Urinary bladder (tissue), 4 donors: ENCODE measurements at places on chromosomes 6 and 20. TPM values are rescaled to one million over a fixed set of nuclear protein-coding genes. Genes with fewer than 3 reads are reported as not detected.

DNA sequence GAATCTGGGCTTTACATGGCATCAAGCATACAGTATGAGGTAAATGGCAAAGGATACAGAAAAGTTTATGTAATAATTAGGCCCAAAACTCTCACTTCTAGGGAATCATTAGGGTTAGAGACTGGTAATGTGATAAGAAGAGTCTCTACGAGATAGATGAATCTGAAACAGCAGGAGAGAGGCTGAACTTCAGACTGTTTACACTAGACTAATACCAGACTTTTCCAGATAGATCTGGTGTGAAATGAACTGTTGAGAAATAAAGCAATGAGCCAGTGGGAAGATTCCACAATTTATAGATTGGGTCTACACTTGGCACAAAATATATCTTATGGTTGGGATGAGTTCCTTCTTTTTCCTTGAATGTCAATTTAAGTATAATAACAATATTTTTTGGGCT, 134.3 kb downstream of the MAN1A1 start:
- no peak for DNase-seq

- no peak for DNase-seq
Measured at GRCh38 chr6:137769797-137770362, 97.2 kb upstream of the TNFAIP3 start.

GRCh38 chr6:7939864-7940228, 29.3 kb upstream of the TXNDC5 start:
- DNase-seq = no peak

DNA sequence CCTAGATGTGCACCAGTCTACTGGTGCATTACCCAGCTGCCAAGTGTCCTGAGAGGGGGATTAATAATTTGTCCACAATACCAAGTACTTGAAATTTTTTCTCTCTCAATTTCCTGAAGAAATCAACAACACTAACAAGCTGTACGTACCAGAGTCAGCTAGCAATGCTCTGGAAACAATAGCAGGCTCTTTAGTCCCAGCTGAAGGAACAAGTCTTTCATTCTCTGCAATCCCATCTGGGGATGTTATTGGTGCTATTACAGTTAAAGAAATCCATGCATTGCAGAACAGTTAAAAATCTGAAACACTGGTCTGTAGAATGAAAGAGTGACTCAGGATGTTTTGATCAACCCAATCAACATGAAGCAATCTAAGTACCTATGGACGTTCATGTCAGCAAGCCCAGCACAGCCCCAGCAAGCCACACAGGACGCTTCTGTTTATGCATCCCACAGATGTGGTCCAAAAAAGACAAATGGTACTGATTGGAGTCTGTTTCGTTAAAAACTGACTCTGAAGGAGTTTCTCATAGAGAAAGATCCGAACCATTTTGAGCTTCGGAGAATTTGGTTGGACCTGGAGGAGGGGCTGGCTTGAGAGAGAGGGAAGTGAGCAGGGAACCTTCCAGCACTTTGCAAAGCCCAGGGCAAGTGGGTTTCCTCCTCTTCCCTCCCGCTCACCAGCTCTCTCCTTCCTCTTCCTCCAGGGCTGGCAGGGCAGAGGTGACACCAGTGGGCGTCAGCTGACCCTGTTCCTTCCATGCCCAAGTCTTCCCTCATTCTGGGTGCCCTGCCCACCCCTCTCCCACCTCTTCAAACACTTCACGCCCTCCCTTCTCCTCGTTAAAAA, 11.9 kb downstream of the PRR18 start:
- no peak for DNase-seq

- DNase-seq = no peak
Measured at GRCh38 chr6:138240476-138241245, 22.4 kb upstream of the PBOV1 start.

DNA sequence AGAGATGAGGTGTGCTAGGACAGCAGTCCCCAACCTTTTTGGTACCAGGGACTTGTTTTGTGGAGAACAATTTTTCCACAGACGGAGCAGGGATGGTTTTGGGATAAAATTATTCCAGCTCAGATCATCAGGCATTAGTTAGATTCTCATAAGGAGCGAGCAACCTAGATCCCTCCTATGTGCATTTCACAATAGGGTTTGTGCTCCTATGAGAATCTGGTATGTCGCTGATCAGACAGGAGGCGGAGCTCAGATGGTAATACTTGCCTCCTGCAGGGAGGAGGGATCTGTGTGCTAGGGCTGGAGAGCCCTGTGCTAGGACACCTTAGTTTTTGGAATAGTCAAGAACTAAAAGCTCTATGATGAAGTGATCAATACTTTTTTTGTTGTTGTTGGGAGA, 2.5 kb downstream of the SMIM13 start:
- no peak for DNase-seq

GRCh38 chr6:170296423-170296745, 5.5 kb upstream of the DLL1 start:
- DNase-seq = no peak

DNA sequence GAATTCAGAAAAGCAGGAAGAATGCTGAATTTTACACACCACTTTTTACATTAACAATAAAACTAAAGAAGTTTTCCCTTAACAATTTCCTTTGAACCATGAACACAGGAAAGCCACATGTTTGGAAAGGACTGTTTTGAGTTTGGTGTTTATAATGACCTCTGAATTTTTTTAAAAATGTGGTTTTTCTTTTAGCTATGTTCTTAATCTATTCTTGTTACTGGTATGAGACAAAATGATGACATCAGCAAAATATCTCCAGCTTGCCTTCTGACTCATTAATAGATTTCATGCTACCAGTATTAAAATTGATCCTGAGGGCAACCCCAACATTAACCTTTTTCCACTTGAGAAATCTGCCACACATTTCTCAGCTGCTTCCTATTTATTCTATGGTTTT, 217.5 kb upstream of the THEMIS start:
- DNase-seq = no peak

DNA sequence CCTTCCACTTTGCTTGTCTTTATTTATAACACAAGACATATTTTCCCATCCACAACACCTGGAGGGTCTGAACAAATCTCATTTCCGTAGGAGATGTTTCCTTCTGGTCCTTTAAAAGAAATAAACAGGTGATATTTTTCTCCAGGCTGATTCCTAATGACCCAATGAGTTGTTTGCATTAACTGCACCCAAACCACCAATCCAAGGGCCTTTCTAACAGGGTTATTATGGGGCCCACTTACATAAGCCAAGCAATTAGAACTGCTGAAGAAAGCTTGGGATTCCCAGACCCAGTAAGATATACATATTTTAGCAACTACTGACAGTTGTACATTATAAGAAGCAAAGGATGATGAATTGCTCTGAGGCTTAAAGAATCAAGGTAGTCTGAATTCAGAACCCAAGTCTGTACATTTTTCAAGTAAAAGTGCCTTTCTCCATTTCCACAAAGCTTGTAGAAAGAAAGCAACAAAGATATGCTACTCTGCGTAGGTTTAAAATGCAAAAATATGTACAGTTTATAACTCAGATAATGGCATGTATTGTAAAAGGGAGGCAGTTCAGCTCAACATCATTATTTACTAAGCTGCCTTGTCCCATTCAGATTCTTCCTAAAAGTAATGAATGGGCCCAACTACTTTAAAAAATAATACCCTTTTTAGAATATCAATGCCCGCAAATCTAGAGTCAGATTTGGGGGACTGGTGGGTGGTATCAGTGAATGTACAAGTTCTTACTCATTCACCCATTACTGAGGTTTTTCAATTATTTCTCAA, 120.0 kb downstream of the DST start:
- no peak for DNase-seq

GRCh38 chr6:46756469-46757213, 9.9 kb downstream of the ANKRD66 start:
- DNase-seq = no peak

- no peak for DNase-seq
Measured at GRCh38 chr20:58870293-58871014, 17.9 kb downstream of the GNAS start.

- no peak for DNase-seq
Measured at GRCh38 chr6:114389111-114389510, 46.3 kb upstream of the HS3ST5 start.

- DNase-seq = no peak
Measured at GRCh38 chr6:94052749-94053148, 633.4 kb upstream of the EPHA7 start.

- no peak for DNase-seq
Measured at GRCh38 chr6:152563177-152563576, 74.0 kb downstream of the SYNE1 start.

TOX2 gene
- 1.6 TPM for total RNA-seq

PAK5 gene
- 0.48 TPM for total RNA-seq

MUC21 gene
- not detected for total RNA-seq

C20orf144 gene
- total RNA-seq = not detected

VEGFA gene
- 85.7 TPM for total RNA-seq

PHACTR3 gene
- 2.7 TPM for total RNA-seq

SPINT3 gene
- not detected for total RNA-seq

SRMS gene
- total RNA-seq = 0.48 TPM

GRM1 gene
- total RNA-seq = 0.16 TPM

CALHM6 gene
- total RNA-seq = 9.5 TPM
